ENCODE measurements at places on chromosomes 11 and 22.

DNA sequence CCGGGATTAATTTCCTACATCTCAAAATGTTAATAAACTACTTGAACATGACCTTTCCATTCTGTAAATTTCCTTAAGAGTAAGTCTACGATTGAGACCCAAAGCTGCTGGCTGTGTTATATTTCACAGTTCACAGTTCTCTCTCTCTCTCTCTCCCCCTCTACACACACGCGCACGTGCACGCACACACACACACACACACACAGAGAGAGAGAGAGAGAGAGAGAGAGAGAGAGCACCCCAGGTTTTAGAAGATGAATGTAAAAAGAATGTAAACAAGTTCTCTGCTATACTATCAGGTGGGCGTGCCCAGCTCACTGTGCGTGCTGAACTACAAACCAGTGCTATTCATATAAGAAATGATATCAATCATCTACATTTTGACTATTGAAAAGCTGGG lies 3.3 kb downstream of the BDNF start:
- no peak for DNase-seq

DNA sequence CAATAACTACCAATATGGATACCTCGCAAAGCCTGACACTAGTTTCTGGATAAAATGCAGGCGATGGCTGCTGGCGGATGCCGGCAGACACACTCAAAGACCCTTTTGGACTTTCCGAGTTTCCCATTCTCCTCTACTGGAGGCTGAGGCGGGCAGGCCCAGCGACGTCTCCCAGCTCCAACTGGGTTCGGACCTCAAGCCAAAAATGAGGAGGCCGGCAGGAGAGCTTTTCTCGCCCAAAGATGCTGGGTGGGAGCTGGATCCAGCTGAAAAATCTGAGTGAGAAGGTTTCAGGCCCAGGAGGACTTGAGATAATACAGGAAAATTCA lies 428 bp upstream of the FEZ1 start:
- DNase-seq = no peak

DNA sequence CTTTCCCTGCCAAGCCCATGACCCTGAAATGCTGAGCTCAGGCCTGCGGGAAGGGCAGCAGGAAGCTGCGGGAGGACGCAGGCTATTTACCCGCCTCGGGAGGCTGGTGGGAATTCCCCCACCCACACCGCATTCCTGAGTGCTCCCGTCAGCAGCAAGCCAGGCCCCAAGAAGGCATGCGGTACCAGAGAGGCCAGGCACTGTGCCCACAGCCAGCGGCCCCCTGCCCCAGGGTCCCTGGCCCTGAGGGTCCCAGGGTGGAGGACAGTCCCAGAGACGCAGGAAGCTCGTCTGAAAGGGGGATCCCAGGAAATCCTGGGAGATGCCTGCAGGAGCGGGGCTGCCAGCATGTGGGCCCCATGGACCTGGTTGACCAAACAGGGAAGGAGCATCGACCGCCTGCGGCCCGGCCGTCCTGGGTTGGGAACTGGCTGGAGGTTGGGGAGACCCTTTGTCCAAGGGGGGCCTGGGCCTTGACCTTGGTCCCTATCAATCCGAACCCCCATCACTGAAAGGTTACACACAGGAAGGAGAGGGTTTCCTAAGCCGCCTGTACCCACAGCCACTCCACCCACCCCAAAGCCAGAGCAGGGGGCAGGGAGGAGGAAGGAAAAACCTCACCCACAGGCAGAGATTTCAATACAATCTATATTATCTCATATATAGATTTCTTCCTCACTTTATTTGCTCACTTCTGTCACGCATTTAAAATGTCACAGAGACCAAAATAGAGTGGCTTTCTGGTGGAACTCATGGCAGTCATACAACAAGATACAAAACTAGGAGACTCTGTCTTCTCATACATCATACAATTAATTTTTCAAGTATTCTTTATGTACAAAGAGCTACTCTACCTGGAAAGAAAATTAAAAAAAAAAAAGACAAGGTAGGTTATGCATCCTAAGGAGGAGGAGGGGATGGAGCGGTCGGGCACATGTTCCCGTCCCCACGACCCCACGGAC lies 17.1 kb downstream of the MAFF start:
- no peak for DNase-seq

DNA sequence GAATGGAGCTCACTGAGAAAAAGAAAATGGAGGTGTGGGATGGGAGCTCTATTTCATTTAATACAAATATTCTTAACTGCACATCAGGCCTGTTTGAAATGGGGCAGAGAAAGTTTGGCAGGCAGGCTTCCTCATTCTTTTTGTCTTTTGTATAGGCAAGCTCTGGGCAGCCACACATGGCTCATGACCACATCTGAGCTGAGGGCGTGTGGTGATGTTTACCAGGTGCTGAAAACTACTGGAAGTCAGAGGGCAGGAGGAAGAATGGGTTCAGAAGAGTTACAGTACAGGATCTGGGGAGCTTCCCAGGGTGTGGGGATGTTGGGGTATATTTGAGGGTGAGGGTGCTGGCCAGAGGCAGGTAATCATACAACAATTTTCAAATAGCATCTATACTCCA lies 66.3 kb upstream of the NAV2 start:
- DNase-seq = no peak

DNA sequence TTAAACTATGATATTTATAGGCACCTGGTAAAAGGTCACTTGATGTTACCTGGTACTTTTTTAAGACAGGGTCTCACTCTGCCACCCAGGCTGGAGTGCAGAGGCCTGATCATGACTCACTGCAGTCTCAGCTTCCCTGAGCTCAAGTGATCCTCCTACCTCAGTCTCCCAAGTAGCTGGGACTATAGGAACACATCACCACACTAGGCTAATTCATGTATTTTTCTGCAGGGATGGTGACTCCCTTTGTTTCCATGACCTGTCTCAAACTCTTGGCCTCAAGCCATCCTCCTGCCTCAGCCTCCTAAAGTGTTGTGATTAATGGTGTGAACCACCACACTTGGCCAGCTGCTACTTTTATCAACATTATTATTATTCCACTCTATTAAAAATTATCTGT lies 47.6 kb downstream of the OR4C45 start:
- DNase-seq = no peak

DNA sequence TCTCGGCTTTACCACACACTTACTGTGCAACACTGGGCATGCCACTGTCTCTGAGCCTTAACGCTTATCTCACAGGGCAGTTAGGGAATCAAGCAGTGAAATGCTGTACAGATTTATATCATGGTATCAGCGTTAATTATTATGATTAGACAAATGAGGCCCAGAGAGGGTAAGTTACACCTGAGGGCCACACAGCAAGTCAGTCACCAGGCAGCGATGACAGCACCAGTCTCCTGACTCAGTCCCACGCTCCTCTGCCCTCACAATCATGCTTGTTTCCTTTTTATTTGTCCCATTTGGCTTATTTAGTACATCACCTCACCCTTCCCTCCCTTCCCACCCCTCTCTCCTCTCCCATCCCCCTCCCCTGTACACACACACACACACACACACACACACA lies 12.2 kb downstream of the CHRDL2 start:
- no peak for DNase-seq

DNA sequence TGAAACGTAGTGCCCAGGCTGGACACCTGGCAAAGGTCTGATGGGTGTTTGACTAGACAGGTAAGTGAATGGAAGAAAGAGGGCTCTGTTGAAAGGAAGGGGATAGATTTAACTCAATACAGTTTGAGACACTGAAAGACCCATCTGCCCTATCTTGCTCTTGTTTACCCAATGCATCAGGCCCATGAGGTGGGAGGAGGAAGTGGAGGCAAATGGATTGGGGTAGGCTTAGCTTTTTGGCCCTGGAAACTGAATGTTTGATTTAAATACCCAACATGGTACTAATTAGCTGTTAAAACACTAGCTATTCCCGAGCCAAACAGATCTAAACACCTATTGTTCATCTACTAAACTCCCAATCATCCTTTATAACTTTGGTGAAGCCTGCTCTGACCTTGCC lies 3.5 kb upstream of the UVRAG start:
- DNase-seq = no peak

GRCh38 chr22:33129621-33130020 lies 71.4 kb upstream of the SYN3 start:
- DNase-seq = no peak

DNA sequence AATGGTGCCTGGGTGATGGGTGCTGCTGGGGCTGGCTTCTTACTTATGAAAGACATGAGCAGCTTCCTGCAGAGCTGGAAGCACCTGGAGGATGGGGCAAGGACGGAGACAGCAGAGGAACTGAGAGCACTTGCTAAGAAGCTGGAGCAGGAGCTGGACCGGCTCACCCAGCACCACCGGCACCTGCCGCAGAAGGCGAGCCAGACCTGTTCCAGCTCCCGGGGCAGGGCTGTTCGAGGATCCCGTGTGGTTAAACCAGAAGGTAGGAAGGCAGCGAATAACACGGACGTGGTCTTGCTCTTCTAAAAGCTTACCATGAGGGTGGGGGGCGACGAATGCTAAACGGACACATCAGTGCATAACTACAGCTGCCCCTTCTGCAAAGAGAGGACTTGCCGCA lies 9.3 kb downstream of the APOL5 start:
- DNase-seq = no peak

- DNase-seq = no peak
Measured at GRCh38 chr11:65503368-65503948, 4.6 kb downstream of the MALAT1 start.

DNA sequence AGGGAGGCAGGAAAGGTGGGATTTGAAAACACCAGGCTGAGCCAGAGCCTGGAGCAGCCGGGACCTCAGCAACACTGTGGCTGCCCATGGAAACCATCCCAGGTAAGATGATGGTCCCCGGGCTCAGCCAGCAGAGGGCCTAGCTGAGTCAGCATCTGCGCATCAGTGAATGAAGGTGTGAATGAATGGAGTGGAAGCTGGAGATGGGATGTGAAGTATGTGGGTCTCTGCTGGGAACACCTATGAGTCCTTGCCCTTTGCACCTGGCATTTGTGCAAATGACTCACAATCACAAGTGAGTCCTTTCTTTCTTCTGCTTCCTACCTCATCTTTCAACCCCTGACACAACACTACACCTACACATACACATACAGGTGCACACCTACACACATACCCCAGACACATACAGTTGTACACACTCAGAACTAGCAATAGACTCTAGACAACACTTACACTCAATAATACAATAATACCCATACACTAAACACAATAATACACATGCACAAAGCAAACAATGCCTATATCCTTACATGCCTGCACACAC lies 62.8 kb upstream of the PRDM11 start:
- DNase-seq = no peak

DNA sequence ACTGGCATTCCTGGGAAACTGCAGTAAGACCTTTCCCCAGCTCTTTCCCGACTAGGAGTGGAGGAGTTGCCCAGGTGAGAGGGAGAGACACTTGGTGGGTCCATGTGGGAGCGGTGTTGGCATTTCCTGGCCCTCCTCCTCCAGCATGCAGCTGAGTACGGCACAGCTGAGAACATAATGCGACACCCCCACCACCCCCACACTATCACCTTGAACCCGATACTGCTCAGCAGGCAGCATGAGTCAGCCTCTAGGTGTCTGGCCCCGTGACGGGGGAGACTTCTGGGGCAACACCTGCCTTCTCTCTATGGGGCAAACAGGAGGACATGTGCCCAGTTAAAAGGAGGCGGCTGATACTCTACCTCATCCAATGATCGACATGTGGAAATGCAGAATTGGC lies 64.4 kb downstream of the PKNOX2 start:
- no peak for DNase-seq

DNA sequence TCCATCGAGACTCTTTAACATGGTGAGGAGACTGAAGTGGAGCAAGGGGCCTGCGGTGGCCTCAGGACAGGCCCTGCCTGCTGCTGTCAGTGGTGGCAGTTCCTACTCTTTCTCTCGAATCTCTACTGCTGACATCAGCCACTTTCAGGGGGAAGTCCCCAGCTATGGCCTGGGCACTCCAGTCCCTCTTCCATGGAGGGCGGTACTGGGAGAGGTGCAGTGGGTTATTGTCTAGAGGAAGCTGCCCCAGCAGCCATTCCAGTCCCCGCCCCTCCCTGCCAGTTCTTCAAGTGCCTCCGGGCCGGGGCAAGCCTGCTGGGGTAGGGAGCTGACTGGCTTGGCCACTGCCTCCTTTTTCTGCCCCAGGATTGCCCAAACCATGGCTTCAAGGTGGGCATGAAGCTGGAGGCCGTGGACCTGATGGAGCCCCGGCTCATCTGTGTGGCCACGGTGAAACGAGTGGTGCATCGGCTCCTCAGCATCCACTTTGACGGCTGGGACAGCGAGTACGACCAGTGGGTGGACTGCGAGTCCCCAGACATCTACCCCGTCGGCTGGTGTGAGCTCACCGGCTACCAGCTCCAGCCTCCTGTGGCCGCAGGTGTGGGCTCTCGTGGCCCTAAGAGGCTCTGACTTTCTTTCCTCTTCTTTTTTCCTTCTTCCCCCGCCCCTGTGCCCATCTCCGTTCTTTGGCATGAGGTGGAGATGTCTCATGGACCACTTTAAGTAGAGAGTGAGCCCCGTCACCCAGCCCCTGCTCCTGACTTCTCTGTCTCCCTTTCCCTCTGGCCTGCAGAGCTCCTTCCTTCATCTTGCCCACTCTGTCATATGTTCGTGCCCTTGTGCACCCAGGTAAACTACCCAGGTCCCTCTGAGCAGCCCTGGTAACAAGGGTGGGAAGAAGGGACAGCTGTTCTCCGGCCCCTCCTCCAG lies 13.7 kb downstream of the CHADL start:
- DNase-seq = no peak

GRCh38 chr11:12287009-12287373 lies 90.4 kb upstream of the PARVA start:
- no peak for DNase-seq

DNA sequence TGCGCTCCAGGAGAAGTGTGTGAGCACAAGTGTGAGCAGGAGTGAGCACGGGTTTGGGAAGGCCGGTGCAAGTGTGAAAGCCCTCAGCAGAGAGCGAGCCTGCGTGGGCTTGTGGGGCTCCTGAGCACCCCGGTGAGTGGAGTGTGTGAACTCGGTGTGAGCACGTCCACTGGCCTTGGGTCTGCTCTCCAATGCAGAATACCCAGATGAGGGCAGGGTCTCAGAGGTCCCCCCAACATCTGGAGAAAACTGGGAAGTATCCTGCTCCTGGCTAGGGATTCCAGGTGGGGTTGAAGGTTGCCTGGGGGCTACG lies 1.2 kb downstream of the ESRRA start:
- no peak for DNase-seq

GRCh38 chr11:100684101-100685065 lies 2.7 kb upstream of the ARHGAP42 start:
- no peak for DNase-seq
